Inflammatory macrophage treated with lipopolysaccharide for 1 hour (primary cell): ENCODE measurements at places on chromosomes 6 and 20.

DNA sequence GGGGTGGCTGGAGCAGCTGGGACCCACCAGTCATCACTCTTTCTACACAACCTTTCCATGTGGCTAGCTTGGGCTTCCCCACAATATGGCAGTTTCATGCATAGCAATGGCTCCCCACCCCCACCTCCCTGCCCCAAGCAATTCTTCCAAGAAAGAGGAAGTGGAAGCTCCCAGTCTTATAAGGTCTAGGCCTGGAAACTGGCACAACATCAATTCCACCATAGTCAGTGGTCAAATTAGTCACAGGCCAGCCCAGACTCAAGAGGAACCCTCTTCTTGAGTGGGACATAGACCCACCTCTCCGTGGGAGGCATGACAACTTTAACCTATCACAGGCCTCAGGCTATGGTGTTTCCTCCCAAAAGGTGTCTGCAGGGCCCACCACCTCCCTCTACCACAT, 17.7 kb downstream of the TGM6 start:
- DNase-seq = peak; percentile 21

- no peak for DNase-seq
Measured at GRCh38 chr6:166779963-166780683, 153.1 kb upstream of the RPS6KA2 start.

GRCh38 chr6:138272533-138273315, 54.4 kb upstream of the PBOV1 start:
- DNase-seq = no peak

- no peak for DNase-seq
Measured at GRCh38 chr6:52312461-52312860, 27.9 kb upstream of the MCM3 start.

DNA sequence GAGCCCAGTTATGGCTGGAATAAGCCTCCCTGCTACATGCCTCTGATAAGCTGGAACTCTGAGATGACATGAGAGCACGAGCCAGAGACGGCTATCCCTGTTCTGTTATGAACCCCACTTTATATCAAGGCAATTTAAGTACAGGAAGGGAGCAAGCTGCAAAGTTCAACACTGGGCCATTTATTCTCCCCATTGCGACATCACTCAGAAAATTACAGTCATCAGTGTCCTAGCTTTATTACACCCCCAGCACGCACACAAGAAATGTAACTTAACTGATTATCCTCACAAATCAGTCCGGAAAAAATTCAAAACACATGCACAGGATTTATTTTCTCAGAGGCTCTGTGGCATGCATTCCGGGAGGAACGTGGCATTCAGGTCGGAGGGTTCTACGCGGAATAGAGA, 125.3 kb upstream of the SLC2A12 start:
- peak; percentile 85 for DNase-seq

DNA sequence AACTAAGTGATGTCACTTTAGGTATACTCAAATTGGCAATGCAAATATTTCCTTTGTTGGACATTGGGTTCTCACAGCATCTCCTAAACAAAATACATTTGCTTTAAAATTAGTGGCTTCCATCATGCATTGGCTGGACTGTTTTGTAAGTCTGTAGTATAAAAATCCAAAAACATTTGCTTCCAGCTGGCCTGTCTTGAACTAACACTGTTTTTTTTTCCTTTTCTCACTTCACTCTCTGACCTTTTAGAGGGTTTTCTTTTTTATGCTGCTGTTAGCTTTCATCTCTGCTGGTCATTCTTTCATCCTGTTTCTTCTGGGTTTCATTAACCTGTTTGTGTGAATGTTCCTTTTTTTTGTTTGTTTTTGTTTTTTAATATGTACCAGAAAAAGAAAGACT, 121.7 kb upstream of the MLIP start:
- no peak for DNase-seq

DNA sequence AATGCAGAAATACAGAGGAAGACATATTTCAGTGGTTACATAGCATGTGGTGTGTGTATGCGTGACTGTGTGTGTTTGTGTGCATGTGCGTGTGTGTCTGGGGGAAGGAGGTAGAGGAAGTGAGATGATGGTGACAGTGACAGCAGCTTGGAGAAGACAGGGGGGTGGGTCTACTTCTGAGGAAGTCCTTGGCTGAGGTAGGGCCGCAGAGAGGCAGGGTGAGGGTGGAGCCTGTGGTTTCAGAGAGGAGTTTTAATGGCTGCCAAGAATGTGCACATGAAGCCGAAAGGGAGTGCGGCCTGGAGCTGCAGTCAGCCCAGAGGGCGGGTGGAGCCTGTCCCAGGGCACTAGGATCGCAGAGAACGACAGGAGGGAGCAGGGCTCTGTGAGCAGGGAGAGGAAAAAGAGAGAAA, 22.7 kb upstream of the RNF24 start:
- DNase-seq = peak; percentile 81

DNA sequence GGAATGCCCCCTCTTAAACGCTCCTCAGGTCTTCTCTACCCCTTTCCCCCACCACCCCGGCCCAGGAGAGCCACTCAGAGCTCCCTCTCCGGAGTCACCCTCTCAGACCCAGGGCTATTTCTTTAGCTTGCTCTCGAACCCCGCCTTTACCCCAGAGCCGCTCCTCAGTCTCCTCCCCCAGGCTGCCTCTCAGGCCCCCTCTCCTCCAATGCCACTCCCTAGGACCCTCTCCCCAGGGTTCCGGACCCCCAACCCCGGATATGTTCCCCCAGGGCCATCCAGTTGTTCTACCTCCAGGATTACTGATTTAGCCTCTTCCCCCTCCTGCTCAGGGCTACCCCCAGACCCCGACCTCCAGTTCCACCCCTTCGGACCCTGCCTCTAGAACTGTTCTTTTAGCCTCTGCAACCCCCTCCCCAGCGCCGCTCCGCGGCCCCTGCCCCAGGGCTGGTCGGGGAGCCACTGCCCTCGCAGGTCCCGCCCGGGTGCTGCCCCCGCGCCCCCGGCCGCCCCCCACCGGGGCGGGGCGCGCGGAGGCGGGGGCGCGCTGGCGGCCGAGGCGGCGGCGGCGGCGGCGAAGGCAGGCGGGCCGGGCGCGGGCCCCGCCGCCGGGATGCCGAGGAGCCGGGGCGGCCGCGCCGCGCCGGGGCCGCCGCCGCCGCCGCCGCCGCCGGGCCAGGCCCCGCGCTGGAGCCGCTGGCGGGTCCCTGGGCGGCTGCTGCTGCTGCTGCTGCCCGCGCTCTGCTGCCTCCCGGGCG, at the start of gene MMP24:
Gene MMP24 (plus strand): TSS at position 565 of the 758 bp plus-strand sequence. CDS start 49 bp downstream, at position 614.
- no peak for DNase-seq

- peak; percentile 84 for DNase-seq
Measured at GRCh38 chr6:3410385-3411360, 46.2 kb downstream of the SLC22A23 start.

DNA sequence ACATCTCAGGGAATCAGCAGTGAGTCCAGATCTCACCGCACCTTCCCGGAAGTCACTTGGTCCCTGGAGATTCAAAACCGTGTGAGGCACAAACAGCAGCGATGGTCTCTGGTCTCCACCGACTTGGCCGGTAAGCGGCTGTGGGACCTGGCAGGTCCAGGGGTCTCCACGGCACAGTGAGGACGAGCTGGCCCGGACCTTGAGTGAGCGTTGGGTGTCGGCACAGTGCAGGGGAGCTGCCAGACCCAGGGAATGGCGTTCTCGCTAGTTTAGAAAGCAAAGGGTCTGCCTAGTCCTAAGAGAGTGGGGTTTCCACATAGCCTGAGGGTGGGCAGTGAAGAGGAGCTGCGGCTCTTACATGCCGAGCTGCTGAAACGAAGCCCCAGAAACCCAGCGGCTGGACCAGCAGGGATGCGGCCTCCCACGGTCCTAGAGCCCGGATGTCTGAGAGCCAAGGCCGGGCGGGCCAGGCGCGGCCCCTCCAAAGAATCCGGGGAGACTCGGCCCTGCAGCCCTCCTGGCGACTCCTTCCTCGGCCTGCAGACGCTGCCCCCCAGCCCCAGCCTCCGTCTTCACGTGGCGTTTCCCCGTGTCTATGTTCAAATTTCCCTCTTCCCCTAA, 185.0 kb downstream of the ERMARD start:
- DNase-seq = no peak

GRCh38 chr6:124443541-124443940, 518.7 kb upstream of the RNF217 start:
- DNase-seq = peak; percentile 16
